Renal cortical epithelial cell (primary cell): ENCODE measurements at places on chromosomes 16 and 17.

DNA sequence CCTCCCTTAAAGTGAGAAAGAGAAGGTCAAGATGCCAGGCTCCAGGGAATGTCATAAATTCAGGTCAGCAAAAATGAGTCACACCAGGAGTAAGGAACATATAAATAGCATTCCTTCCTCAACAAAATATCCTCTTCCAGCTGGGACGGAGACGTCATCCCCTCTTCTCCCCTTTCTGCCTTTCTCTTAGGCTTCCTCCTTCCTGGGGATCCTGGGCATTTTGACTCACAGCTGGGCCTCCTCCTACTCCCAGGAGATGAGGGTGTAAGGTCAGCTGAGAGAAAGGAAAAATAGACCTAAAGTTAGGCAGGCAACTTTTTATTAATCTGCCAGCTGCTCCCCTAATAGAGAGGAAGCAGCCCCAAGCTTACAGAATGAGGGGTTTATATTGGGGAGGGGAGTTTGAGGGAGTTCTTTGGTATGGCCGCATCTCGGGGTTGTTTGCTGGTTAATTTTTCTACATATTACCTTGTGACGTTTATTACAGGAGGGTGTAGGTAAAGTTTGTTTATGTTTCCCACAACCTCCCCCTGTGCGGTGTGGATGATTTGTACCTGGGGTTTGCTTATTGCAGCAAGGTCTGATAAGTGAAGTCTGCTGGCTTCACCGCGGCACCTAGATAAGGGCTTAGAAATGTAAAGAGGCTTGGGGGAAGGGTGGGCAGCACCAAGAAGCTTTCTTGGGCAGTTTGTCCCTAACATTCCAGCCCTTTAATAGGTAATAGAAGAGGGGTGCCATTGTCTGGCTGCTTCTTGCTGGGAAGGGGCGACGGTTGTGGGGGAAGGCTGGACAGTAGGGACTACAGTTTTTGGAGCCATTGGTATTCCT lies 7.1 kb upstream of the ZNF747 start:
- peak; percentile 54 for DNase-seq

GRCh38 chr16:10808218-10808617 lies 10.4 kb downstream of the TVP23A start:
- DNase-seq: no peak

DNA sequence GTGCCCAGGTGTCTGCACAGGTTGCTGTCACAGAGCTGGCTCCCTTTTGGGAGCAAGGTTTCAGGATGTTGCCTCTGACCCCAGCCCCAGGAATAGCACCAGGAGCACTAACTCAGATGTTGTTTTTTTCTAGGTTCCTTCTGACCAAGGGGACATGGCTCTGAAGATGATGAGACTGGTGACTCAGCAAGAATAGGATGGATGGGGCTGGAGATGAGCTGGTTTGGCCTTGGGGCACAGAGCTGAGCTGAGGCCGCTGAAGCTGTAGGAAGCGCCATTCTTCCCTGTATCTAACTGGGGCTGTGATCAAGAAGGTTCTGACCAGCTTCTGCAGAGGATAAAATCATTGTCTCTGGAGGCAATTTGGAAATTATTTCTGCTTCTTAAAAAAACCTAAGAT lies 28.1 kb downstream of the SCPEP1 start:
- no peak for DNase-seq

DNA sequence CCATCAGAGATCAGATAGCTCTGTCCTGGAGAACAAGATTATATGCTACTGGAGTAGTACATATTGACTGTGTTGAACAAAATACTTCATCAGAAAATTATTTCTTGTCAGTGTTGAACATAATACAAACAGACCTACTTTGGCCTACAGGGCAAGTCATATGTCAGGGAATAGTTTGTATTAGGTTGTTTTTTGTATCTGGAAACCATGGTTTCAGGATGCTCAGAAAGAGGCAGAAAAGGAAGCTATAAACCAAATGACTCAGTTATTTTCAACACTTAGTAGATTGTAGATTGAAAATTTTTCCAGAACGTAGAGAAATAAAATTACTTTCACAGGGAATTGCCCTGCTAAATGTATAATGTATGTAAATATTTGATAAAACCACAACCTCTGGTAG lies 198.4 kb downstream of the CYB561 start:
- peak; percentile 11 for DNase-seq

DNA sequence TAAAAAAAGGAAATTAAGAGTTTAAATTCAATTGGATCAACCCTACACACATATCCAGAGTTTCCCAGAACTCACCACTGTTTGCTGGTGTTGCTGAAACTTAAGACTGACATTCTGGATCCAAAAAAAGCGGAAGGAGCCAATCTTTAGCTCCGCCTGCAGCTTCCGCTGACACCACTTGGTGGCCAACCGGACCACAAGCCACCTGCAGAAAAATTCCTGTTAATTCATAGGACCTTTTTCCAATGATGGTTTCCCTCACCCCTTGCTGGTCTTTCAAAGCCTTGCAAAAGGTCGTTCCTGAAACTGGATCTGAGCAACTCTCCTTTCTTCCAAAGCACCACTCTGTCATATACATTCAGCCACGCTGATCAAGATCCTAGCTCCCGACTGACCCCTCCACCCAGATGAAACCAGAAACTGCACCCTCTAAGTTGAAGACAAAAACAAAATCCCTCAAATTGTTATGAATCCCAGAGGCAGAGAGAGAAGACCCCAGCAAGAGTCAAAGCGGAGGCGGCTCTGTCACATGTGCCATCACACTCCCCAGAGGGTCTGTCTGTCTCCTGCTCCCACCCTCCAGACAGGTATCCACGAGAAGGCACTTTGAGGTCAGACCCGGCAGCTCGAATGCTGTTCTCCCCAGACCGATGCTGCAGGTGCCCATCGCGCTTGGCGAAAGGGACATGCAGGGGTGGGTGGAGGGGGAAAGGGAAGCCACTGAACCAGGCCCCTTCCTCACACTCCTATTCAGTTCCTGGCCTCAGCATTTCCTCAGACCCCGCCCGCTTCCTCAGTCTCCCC lies 773 bp downstream of the BLTP2 start:
- peak; percentile 63 for DNase-seq

DNA sequence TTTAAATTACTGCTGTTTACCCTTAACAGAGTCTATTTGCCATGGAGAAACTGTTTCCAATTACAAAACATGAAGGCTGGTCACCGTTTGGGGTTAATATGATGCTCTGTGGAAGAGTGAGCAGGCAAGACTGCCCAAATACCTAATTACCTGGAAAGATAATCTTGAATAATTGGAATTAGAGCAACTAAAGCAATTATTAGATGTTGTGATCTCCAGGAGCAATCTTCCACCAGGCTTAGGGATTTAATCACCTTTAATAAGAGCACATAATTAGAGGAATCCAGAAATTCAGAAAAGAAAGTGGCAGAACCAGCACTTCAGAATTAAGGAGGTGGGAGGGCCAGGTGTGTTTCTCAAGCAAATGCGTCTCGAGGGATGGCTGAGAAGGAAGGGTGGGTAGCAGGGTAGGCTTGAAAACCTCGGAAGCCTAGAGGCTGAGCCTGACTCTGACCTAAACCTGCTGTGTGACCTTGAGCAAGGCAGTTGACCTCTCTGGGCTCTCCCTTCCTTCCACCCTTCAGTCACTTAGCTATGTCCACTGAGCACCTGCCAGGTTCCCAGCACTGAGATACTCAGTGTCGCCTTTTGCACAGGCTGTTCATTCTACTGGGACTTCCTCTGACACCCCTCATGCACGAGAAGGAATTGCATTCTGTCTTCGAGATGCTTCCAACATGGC lies 113.2 kb downstream of the GSG1L start:
- DNase-seq: no peak

GRCh38 chr17:80838311-80839025 lies 153.2 kb upstream of the CHMP6 start:
- DNase-seq: no peak

DNA sequence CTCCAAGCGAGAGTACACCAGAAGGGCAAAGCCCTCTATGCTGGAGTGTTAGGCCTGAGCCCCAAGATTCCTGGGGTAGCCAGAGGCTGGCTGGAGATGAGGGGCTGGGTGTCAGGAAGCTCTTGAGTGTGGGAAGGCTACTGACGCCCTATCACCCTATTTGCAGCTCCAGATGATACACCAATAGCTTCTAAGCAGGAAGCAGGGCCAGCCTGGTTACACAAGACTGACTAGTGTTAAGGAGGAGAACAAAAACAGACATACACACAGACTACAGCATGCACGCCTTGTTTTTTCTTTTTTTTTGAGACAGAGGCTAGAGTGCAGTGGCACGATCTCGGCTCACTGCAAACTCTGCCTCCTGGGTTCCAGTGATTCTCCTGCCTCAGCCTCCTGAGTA lies 15.9 kb downstream of the POLR3K start:
- DNase-seq: no peak

DNA sequence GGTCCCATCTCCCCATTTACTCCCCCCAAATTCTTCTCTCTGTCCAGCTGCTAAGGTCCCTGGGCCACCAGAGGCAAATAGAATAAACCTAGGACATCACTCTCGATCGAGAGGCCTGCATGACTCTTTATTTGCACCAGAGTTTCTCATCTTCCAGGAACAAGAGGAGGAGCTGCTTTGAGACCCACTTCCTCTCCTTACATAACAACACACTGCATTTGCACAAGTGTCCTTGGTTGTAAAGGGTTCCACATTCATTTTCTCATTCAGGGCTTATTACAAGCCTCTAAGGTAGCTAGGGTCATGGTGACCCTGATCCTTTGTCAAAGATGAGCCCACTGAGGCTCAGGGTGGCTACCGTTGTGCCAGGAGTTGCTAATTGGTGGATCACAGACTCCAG lies 38.1 kb upstream of the RHOT1 start:
- no peak for DNase-seq

GRCh38 chr16:86566966-86567700 lies 504 bp downstream of the FOXC2 start:
- no peak for DNase-seq

GRCh38 chr16:14564861-14565687 lies 65.0 kb downstream of the PARN start:
- peak; percentile 86 for DNase-seq

- peak; percentile 86 for DNase-seq
Observed at GRCh38 chr16:2692948-2693651, 10.8 kb downstream of the KCTD5 start.

DNA sequence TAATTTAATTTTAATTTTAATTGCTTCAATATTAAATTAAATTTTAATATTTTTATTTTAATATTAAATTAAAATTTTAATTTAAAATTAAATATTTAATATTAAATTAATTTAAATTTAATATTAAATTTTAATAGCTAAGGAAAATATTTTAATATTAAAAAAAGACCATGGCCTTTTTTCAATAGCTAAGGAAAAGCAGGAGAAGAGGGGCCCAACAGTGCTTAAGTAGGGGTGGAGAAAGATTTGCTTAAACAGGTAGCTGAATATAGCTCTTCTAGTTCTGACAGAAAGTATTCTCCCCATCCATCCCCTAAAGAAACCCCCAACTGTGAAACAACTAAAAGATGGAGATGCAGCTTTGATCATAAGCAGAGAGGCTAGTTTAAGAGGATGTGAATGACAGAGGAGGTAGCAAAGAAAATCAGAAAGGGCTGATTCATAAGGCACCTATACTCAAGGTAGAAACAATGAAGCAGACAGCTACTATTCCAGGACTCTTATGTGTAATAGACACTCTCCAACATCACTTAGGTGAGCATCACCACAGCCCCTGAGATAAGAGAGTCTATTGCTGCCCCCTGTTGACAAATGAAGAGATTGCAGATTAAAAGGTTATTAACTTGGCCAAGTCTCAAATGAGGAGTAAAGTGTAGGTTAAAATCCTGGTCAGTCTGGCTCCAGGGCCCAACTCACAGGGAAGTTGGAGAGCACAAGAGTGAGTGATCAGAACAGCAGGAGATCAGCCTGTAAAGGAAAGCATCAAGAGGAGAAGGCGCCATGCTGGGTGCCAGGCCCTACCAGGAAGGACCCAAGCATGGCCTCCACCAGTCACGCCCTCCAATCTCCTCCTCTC lies 7.8 kb upstream of the RNASEK start:
- DNase-seq: peak; percentile 49

GRCh38 chr16:75224306-75225082 lies 5.7 kb downstream of the CTRB1 start:
- DNase-seq: no peak

GRCh38 chr17:48985436-48986245 lies 11.5 kb upstream of the IGF2BP1 start:
- no peak for DNase-seq

DNA sequence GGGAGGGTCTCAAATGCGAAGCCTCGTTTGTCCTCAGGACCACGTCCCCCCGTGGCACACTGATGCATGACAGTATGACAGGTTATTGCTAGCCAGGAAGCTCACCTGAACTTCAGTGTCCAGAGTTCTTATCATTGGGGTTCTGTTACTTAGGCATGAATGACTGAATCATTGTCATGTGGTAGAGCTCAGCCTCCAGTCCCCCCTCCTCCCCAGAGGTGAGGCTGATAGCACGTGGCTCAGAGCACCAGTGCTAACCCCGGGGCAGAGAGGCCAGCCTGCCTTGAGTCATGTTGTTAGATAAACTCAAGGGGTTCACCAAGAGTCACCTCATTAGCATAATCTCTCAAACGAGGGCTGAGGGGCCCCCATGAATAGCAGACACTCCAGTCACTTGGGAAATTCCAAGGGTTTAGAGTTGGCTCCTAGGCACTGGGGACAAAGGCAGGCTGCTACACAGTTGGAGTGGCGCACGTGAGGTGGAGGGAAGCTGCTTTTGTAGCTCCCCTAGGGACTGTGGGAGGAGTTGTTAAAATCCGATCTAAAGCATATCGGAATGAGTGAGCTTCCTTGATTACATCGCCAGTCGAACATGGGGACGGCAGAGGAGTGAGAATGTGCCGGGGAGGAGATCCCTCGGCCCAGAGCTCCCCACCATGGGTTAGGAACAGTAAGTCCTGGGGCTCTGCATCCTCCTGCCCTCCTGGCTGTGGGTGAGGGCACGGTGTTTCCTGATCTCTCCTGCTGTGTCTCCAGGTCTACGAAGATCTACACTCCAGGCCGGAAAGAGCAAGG lies 18.2 kb downstream of the DHX38 start:
- DNase-seq: no peak

GRCh38 chr16:15976929-15977637 lies 27.7 kb downstream of the ABCC1 start:
- no peak for DNase-seq

- DNase-seq: peak; percentile 23
Observed at GRCh38 chr17:2338315-2338657, 985 bp downstream of the SGSM2 start.

DNA sequence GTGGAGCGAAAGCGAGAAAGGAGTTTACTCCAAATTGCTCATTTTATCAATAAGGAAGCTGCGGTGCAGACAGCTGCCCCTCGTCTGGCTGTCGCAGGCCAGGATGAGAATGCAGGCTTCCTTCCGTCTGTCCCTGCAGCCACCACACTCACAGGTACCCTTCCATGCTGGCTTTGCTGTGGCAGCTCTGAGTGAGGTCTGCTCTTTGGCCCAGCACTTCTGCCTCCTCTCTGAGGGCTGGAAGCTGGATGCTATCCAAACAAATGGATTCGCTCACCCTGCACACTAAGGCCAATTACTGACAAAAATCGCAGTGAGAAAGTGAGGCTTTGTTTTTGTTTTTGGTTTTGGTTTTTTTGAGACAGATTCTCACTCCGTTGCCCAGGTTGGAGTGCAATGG lies 7.0 kb downstream of the ARMC7 start:
- no peak for DNase-seq
